Frontal cortex (tissue), 4 donors: ENCODE measurements at places on chromosomes 1 and 21. TPM values are rescaled to one million over a fixed set of nuclear protein-coding genes. Genes with fewer than 3 reads are reported as not detected.

DNA sequence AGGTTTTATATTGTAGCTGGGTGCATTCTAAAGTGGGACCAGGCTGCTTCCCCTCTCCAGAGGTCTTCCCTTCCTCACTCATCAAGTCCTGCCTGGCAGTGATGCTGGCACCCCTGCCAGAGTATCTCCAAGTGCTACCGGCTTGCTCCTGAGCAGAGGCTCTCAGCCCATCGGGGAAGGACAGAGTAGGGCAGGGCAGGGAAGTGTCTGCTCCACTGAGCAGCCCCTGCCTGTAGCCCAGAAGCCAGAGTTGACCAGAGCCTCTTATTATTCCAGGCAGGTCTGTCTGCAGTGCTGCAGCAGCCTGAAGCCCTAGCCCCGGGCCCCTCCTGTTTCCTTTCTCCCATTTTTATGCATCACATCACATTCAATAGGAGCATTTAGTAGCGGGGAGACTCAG is 51.1 kb downstream of the ATP2B4 start:
- DNase-seq, result no peak

DNA sequence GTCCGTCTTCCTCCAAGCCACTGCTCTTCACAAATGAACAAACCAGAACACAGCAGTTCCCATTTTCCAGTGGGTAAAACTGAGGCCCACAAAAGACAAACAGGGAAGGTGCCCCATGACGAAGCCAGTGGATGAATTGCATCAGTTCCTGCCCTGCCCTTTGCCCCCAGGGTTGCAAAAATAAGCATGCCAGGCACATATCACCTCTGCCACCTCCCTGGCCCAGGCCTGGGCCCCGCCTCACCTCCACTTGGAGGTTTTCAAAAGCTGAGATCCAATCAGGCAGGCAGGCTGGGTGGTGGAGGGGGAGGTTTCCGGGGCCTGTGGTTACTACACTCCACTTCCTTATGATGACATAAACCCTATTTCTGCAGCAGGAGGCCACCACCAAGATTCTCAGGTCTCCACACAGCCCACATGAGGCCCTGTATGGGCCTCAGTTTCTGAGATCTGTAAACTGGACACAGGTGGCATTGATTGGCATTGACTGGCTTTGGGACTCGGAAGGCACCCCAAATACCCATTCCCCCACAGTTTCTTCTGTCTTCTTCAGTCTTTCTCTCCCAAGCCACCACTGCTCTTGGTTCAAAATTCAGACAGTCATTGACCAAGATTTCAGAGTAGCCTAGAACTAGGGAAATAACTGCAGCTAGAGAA is 4.1 kb downstream of the KIF21B start:
- no peak for DNase-seq

- no peak for DNase-seq
Measured at GRCh38 chr1:33119532-33120217, 38.7 kb downstream of the AZIN2 start.

DNA sequence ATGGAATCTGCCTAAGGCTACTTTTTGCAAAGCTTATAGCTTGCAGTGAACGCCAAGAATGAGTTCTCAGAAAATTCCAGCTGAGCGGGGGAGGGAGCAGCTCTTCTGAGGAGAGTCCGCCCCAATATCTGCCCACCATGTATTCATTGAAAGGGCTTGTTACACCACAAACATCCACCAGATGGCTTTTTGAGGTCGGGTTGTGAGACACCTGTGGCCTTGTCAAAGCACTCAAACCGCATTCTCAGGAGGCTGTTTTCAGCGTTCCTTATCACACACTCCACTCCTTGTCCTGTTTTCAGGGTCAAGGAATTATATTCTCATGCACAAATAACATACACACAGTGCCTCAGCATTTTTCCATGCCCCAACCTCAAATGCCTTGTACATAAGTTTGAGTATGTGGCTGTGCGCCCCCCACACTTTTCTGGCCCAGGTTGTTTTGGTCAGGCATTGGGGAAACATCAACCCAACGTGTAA is 3.9 kb upstream of the C4BPB start:
- DNase-seq, result peak; percentile 10

DNA sequence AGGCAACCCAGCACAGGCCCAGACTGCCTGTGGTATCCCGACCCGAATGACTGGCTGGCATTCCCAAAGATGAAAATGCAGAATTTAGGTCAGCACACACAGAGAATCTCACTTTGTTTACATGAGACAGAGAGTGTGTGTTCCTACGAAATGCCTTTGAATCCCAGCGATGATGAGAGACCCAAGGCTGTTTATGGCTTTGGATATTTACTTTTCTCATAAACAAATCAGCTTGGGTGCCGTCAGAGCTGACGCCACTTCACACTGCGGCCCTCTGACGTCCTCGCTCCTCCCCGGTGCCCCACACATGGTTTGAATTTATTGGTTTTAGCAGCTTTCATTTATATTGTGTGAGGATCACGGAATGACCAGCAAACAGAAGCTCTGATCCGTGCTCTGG is 18.7 kb downstream of the TRABD2B start:
- DNase-seq, result no peak

- DNase-seq, result no peak
Measured at GRCh38 chr1:110508028-110508940, 10.7 kb downstream of the KCNA10 start.

DNA sequence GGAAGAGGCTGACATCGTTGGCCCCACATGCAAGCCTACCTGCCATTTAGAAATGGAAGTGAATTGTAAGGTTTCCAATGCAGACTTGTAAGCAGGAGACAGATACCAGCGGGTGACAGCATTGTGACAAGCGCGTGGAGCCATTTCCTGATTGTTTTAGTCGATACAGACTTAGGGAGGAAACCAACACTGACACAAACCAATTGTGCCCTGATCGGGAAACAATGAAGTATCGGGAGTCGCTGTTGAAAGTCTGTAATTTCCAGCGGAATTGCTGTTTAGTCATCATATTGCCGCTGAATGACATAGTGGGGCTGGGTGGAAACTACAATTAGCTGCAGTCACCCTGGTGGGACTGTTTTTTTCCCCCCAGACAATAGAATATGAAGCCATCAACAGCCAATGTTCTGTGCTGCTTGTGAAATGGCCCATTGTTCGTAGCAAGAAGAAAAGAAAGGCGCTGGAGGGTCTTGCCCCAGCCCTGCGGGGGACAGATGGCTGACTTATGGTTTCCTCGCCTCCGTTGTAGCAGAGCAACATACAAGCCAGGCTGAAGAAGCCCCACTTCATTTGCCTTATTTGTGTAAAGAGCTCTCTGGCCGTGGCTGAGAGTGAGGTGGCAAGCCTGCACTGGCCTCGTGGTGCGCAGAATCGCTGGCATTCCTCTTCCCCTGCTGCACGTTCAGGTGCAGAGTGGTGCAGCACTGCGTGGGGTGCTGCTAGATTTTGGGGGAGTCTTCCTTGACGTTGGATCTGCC is 462.7 kb downstream of the CAMTA1 start:
- DNase-seq, result peak; percentile 12

DNA sequence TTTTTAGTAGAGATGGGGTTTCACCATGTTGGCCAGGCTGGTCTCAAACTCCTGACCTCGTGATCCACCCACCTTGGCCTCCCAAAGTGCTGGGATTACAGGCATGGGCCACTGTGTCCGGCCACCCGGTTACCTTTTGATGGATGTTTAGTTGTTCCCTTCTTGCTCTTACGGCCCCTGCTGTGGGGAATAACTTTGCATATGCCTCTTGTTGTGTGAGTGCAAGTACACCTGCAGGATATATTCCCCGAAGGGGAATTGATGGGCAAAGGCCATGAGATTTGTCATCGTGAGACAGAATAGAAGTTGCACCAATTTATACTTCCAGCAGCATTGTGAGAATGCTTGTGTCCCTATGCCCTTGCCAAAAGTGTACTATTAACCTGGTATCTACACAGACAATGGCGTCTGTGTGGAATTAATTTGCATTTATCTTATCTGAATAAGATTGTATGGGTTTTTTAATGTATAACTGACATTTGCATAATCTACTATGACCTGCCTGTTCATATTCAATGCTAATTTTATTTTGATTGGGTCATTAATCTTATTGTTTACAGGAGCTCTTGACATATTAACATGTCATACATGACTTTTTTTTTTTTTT is 8.1 kb downstream of the IL6R start:
- no peak for DNase-seq

DNA sequence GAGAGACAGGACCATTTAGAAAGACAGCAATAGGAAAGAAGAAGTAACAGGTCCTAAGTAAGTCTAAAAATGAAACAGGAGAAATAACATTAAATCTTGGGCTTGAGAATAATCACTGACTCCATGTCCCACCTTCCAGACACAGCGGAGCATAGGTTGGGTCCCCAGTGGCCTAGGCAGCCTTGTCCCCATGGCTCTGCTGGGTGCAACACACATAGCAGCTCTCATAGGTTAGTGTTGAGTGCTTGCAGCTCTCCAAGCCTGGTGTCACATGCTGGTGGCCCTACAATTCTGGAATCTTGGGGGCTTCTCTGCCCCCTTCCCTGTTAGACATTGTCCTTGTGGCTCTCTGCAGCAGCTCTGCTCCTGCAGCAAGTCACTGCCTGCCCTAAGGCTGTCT is 952.8 kb upstream of the ADGRL2 start:
- no peak for DNase-seq

DNA sequence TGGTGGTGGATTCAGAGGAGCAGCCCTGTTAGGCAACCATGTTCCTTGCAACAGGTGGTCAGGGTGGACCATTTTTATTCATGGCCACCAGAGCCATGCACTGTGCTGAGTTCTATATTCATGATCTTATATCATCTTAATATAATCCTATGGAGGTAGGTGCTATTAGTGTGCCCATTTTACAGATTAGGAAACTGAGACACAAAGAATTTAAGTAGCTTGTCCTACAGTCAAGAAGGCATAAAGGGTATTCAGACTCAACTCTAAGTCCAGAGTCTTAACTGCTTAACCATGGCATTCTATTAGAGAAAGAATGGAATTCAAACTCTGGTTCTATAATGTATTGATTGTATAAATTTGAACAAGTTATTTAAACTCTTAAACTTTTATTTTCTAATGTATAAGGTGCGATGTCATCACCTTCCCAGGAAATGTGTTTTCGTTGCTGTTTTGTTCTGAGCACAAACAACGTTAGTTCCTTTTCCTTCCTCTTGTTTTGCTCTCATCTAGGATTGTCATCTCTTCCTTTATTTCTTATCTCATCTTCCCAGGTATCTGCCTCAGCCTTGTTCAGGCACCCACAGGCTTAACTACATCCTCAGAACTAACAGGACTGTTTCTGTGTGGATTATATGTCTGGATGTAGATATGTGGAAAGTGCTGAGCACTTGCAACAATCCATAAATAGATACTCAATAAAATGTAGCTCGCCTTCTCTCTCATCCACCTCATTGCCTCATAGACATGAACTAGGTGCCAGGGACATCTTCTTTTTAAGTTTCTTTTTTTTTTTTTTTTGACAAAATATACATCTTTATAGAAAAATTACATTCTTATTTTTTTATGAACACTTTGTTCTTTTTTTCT is 207.1 kb downstream of the NFIA start:
- no peak for DNase-seq

GRCh38 chr1:91555821-91556531 is 55.3 kb downstream of the CDC7 start:
- no peak for DNase-seq

- DNase-seq, result no peak
Measured at GRCh38 chr1:111507411-111508201, 4.2 kb upstream of the ADORA3 start.

DNA sequence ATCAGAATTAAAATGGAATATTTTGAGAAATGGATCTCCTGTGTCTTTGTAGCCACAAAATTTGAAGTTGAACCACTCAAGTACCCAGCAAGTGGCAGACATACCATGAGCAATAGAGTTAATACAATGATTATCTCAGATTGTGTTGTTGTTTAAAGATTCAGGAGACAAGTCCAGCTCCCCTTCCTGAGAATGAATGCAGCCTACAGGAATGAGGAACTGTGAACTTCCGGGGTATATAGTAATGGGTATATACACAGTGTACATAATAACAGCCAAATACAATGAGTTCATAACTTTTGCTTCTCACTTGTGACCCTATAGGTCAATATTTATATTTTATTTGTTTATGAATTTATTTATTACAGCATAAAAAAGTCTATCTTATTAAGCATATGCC is 445.0 kb downstream of the SETD4 start:
- DNase-seq, result no peak

DNA sequence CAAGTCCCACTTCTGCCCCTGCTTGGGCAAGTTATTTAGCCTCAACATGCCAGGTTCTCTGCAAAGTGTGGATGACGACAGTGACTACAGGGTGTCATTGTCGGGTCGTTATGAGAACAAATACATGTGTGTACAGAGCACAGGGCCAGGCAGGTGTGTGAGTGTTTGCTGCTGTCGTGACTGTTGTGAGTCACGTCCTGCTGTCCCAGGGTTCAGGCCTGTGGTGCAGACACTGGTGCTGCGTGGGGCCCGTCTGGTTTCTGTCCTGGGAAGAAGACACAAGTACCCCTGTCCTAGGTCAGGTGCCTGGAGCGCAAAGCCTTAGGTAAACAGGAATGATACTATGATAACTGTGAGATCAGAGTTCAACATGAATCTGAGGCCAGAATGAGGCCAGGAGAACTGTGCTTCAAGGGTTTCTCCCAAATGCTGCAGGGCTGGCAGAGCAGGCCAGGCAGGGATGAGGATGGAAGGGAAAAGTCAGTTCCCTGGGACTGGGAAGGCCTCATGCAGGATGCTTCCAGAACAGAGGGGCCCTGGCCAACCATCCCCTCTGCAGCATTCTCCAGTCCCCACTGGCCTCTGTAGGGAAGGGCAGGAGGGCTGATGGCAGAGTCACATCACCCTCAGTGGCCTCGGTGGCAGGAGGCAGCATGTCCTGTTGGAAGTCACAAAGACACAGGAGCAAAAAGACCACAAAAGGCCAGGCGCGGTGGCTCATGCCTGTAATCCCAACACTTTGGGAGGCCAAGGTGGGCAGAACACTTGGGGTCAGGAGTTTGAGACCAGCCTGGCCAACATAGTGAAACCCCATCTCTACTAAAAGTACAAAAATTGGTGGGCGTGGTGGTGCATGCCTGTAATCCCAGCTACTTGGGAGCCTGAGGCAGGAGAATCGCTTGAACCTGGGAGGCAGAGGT is 15.7 kb downstream of the GPR157 start:
- no peak for DNase-seq

- DNase-seq, result no peak
Measured at GRCh38 chr1:183457449-183457848, 14.8 kb upstream of the SMG7 start.

DNA sequence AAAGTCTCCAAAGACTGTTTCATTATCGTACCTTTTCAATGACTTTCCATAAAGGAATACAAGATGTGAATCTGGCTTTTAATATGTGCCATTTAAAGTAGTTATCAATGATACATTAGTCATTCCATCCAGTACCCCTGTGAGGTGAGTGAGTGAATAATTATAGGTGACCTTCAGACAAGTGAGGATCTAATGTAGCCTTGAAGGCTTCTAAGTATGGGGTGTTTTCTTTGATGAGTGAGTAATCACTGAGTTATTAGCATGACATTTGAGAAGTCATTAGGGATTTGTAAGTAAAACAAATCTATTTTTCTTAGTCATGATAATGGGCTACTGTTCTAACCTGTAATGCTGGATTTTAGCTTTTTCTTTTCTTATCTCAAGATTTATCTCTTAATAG is 831.4 kb downstream of the ADGRL2 start:
- DNase-seq, result no peak

GRCh38 chr21:17823846-17824245 is 4.7 kb upstream of the C21orf91 start:
- no peak for DNase-seq

GRCh38 chr1:67537667-67538018 is 107.4 kb upstream of the SERBP1 start:
- no peak for DNase-seq

Gene MFAP2
- total RNA-seq, result 7.3 TPM

Gene FAM163A
- 0.41 TPM for total RNA-seq

Gene GNAT2
- total RNA-seq, result not detected

Gene PIK3R3
- total RNA-seq, result 33.4 TPM

Gene PTGFRN
- 40.8 TPM for total RNA-seq

Gene PTGS2
- total RNA-seq, result 2.4 TPM
